ENCODE measurements at places on chromosomes 5 and 9. TPM values are rescaled to one million over a fixed set of nuclear protein-coding genes. Genes with fewer than 3 reads are reported as not detected.
A peak's percentile ranks its signal among the peaks of the same experiment; 100 is the strongest.

DNA sequence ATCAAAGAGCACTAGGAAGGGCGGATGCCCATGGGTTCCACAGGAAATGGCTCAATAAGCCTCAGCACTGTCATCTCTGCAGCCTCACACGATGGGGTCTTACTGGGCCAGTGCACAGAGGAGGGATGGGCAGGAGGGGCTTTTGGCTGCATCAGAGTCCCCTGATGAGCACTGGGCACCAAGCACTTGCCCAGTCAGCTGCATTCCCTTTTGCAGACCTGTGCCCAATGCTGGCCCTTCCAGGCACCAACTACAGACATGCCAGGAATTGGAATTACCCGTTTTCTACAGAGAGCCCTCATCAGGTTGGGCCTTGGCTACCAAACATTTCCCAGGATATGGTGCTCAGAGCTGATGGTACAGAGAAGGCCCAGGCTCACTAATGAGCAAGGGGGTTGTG lies 182.5 kb downstream of the HSPA4 start:
- DNase-seq = no peak

DNA sequence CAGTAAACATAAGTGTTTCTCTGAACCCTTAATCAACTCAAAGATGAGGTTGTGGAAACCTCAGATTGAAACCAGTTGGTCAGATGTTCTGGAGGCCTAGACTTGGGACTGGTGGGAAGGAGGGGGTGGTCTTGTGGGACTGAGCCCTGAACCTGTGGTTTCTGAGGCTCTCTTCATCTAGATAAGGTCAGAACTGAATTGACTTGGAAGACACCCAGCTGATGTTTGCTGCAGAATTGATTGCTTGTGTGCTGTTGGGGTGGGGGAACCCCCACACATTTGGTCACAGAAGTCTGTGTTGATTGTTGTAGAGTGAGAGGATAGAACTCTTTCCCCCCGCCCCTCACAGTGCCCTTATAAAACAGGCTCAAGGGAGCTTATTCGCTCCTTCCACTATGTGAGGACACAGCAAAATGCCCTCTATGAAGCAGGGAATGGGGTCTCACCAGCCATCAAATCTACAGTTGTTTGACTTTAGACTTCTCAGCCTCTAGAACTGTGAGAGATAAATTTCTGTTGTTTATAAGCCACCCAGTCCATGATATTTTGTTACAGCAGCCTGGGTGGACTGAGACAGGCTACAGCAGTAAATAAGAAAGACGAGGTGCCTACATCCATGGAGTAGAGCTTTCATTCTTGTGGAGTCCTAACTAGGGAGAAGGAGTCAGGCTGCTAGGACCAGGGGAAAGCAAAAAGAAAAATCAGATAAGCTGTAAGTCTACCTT lies 25.7 kb upstream of the UGCG start:
- DNase-seq = no peak

The SPEF2 gene
- total RNA-seq = 2.4 TPM

- peak; percentile 72 for DNase-seq
Measured at GRCh38 chr5:16552666-16553343, 64.0 kb downstream of the RETREG1 start.

The SLC34A1 gene
- total RNA-seq = not detected

- DNase-seq = no peak
Measured at GRCh38 chr9:130298662-130299279, 33.2 kb downstream of the HMCN2 start.
